ENCODE measurements at places on chromosomes 16 and 17.
A peak's percentile ranks its signal among the peaks of the same experiment; 100 is the strongest.

DNA sequence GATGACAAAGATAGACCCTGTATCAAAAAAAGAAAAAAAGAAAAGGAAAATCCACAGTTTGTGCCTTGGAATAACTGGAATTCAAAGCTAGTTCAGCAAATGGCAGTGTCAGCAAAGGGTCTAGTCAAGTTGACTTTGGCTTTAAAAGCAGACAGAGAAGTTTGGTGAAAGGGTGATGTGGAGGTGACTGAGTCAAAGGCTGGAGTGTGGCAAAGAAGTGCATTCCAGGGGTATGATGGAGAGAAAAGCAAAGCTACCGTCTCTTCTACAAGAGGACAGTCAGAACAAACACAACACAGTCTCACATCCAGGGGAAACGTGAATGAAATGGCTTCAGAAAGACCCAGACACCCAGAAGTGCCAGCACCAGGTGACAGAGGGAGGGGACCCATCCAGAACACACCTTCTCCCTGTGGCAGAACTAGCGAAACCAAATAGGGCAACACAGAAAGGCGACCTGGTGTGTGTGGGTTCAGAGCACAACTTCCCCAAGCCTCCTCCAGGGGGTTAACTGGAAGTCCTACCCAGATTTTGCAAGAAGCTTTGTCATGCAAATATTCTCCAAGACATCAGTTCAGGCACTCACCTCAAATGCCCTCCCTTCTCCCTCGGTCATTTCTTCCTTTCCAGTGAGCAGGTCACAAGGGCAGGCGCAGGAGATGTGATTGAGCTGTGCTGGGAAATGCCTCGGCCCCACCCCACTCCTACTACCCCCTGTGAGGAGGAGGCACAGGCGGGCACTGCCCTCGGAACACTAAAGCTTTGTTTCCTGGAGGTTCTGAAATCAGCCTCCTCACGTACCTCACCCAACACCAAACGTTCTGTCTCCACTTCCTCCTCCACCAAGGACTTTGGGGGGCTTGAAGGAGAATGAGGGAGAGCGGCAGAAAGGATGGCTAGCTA lies 481.9 kb downstream of the SOX9 start:
- DNase-seq, result peak; percentile 95

DNA sequence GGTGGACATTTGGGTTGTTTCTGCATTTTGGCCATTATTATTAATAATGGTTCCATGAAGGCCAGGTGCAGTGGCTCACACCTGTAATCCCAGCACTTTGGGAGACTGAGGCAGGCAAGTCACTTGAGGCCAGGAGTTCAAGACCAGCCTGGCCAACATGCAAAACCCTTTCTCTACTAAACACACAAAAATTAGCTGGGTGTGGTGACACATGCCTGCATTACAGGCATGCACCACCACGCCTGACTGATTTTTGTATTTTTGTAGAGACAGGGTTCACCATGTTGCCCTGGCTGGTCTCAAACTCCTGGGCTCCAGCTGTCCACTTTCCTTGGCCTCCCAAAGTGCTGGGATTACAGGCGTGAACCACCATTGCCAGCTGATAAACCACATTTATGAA lies 58.5 kb downstream of the TNFRSF13B start:
- no peak for DNase-seq

- no peak for DNase-seq
Observed at GRCh38 chr17:46947216-46947615, 24.3 kb downstream of the GOSR2 start.

DNA sequence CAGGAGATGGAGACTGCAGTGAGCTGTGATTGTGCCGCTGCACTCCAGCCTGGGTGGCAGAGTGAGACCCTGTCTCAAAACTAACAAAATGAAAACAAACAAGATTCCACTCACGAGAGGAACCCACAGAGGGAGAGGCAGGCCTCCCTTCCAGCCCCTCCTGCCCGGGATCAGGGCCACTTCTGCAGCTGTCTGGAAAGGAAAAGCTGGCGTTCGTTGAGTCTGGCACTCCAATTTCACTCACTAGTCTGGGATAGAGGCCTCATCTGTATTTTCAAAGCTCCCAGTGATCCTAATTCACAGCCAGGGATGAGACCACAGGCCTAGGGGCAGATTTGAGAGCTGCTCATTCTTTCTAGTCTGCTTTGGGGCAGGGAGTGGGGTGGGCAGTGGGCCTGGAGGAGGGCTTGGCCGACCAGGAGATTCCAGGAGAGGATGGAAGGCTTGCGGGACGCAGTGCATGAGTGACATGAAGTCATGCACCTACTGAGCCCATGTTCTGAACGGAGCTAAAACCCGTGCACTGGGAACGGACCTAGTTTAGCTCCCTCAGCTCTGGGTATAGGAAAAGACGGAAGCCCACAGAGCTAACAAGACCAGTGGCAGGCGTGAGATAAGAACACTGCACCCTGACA lies 54.0 kb downstream of the COTL1 start:
- DNase-seq, result no peak

- DNase-seq, result no peak
Observed at GRCh38 chr17:29008591-29008990, 2.8 kb upstream of the SEZ6 start.

GRCh38 chr17:18932360-18933055 lies 19.5 kb upstream of the SLC5A10 start:
- no peak for DNase-seq

GRCh38 chr17:45787044-45787443 lies 2.9 kb downstream of the CRHR1 start:
- DNase-seq, result no peak

- DNase-seq, result no peak
Observed at GRCh38 chr16:27903046-27903655, 160.4 kb downstream of the GSG1L start.

DNA sequence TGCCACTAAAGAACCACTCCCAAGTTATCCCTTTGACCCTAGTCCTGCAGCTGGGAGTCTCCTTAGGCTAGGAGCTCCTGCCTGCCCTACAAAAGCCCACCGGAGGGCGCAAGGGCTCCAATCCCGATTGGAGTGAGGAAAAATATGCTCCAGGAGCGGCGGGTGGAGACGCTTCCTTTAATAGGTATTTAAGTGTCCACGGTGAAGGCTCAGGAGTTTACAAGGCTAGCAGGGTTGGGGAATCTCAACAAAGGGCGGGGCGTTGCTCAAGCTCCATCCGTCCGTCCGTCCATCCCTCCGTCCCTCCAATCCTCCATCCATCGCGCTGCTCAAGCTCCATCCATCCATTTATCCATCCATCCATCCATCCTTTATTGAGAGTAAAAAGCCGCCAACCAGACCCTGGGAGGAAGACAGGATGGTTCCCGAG lies 556 bp upstream of the SPNS1 start:
- peak; percentile 72 for DNase-seq

GRCh38 chr16:72814226-72814625 lies 233.7 kb downstream of the ZFHX3 start:
- DNase-seq, result no peak

DNA sequence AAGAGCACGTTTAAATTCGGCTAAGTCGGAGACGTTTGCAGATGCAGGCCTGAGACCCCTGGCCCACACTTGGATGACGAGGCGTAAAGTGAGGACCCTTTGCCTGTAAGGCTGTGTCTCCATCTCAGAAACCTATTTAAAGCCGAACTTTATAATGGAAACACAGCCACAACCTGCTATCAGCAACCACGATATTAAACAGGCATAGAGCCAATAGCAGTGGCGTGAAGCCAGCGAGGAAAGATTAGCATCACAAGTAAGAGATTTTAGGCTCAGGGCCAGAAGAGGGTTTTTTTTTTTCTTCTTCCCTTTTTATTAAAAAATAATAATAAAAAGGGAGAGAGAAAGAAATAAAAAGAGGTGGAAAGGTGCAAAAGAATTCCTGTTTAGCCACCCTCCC lies 111.3 kb upstream of the NOL11 start:
- no peak for DNase-seq

- DNase-seq, result no peak
Observed at GRCh38 chr17:27455236-27455913, 873 bp upstream of the KSR1 start.

DNA sequence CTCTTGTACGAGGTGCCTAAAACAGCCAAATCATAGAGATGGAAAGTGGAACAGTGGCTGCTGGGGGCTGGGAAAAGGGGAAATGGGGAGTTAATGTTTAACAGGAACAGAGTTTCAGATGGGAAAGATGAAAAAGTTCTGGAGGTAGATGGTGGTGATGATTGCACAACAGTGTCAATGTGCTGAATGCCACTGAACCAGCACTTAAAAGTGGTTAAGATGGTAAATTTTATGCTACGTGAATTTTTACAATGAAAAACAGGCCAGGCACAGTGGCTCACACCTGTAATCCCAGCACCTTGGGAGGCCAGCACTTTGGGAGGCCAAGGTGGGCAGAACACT lies 130.4 kb downstream of the C16orf78 start:
- DNase-seq, result no peak

DNA sequence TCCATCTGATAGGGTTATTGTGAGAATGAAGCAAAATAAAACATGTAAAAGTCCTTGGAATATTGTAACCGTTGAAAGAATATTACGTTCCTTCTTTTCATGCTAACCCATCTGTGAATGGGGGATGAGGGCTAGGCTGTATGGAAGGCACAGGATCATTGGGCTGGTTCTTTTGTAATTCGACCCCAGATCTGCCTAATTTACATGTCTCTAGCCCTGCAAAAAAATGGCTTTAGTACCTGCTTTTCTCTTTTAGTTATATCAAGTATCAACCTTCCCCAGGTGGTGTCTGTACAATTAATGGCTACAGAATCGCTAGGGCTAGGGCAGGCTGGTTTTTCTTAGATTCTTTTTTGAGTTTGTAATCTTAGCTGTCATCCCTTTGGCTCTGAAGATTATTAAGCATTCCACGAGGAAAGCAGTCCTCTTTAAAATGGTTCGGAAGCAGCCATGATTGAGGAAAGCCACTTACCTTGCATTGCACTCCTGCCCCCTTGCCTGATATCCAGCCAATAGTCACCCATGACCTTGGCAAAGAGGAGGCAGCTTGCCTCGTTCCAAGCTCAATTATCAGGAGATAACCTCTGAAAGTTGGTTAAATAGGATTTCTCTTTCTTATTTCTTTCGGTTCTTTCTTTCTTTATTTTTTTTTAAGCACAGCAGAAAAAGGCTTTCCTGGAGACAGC lies 153.9 kb upstream of the ZKSCAN2 start:
- DNase-seq, result no peak

DNA sequence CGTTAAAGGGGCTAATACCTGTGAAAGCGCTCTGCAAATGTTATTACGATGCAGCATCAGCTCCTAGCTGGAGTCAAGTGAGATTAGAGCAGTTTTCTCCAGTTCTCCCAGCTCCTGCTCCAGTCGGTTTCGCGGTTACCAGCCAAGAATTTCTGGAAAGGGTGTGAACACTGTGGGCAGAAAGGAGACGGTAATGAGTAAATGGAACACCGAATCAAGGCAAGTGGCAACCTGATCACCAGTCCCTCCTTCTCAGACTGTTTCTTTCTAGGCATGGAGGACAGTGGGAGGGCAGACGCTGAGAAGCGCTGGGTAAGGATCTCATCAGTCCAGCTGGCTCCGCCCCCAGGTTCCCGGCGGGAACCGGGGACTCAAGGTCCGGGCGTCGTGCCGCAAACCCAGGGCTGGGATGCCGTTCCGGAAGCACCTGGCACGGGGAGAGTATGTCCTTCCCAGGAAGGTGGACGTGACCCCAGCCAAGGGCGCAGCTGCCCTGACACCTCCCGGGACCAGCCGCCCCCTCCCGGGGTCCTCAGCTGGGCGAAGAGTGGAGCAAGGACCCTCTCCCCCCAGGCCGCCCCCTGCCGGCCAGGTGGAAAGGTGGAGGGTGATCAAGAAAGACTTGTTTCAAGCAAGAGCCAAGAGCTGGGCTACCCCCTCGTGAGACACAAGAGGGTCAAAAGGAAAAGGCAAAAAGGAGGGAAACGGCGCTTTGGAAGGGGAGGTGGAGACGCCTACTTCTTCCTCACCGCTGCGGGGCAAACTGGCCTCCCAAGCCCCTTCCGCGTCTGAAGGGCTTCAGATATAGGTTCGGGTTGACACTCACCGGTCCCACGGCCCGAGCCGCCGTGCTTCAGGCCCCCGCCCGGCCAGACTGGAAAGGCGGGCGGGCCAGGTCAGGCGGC lies 481 bp downstream of the MYO19 start:
- DNase-seq, result peak; percentile 68

- no peak for DNase-seq
Observed at GRCh38 chr17:82180776-82181528, 31.7 kb downstream of the CCDC57 start.

DNA sequence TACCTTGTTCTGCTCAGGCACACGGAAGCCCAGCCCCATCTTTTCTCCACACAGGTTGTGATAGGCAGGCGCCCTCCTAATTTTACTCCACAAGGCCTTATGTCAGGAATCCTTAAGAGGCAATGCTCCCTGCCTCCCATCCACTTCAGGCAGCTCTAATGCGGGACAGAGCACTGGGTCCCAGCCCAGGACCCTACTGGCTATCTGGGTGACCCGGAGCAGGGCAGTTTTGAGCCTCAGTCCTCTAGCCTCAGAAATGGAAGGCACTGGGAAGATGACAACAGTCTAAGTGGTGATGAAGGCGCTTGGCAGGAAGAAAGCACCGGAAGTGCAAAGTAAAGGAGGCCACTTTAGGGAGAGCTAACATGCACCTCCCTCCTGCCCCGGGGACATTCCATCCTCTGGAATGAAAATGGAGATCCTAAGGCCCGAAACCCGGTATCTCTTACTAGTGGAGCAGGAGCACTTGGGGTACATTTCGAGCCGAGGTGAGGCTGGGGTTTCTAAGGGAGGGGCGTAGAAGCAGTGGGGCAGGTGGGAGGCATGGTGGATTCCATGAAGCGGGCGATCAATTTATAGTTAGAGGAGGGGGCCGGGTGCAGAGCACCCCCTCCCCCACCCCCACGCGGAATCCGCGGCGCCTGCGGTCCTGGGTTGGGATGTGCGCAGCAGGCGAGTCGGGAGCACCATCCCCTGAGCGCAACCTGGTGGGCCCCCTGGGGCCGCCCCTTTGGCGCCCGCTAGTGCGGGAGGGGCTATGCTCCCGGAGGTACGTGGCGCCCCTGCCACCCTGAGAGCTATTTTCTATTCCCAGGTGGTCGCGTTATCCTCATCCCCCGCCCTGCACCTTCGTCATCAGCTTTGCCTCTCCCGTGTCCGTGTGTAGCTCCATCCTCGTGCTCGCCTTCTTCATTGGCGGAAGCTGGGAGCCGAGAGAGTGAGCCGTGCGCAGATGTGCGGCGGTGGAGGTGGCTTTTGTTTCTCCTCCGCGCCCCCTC lies 4.9 kb downstream of the MT1F start:
- no peak for DNase-seq

DNA sequence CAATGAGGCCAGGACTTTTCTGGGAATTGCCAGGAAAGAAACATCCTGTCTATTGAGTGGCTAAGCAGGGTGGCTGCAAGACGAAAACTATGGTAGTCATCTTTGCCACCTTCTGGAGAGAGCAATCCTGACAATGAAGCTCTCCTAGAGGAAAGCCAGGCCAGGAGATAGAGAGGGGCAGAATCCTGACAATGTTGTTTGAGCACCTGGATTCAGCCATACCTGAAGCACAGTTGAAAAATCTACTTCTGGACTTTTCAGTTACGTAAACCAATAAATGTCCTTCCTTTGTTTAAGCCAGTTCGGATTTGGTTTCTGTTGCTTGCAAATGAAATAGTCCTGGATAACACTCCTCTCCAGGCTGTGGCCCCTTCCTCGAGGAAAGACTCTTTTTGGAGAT lies 9.4 kb downstream of the P2RX1 start:
- no peak for DNase-seq
